ENCODE measurements at places on chromosomes 5 and 9.
A peak's percentile ranks its signal among the peaks of the same experiment; 100 is the strongest.

- DNase-seq = no peak
Observed at GRCh38 chr9:8980496-8981013, 1181.0 kb upstream of the DMAC1 start.

GRCh38 chr5:87785554-87786335, 373.0 kb upstream of the CCNH start:
- no peak for DNase-seq

DNA sequence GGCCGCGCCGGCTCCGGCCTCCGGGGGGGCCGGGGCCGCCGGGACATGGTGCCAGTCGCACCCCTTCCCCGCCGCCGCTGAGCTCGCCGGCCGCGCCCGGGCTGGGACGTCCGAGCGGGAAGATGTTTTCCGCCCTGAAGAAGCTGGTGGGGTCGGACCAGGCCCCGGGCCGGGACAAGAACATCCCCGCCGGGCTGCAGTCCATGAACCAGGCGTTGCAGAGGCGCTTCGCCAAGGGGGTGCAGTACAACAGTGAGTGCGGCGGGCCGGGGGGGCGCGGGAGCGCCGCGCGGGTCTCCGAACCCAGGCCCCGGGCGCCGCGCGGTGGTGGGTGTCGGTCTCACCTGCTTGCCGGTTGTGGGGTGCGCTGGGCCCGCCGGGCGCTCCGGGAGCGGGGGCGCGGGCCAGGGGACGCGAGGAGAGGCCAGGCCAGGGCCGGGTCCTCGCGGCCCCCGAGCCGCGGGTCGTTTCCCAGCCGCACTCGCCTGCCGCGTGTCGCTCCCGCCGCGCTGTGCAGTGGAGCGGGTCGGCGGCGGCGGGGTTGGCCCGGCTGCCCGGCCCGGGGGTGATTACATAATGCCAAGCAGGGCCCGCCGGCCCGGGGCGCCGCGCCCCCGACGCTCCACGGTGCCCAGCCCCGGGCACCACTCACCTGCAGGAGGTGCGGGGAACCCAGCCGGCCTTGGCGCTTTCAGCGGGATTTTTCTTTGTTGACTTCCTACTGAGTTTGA, 492 bp downstream of the RABL6 start:
- no peak for DNase-seq

DNA sequence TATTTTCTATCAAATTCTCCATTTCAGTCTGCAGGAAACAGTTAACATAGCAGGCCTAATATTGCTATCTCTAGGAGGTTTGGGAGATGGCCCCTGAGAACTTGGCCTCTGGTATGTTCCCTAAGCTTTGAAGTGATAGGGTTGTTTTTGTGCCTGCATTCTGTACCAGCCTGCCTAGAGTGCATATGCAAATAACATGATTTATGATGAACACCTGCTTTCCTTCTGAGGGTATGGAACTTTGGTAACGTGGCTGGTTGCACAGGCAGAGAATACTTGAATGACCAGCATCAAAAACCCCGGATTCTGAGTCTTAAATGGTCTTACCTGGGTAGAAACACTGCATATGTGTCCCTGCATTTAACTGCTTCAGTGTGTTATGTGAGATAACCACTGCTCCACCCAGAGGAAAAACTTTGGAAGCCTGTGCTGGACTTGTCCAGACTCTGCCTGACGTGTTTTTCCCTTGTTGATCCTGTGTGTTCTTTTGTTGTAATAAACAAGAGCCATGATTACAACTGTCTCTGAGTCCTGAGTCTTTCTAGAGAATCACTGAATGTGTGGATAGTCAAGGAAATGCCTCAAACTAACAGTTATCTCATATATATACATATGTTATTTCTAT, 111.3 kb upstream of the ABCA1 start:
- no peak for DNase-seq

DNA sequence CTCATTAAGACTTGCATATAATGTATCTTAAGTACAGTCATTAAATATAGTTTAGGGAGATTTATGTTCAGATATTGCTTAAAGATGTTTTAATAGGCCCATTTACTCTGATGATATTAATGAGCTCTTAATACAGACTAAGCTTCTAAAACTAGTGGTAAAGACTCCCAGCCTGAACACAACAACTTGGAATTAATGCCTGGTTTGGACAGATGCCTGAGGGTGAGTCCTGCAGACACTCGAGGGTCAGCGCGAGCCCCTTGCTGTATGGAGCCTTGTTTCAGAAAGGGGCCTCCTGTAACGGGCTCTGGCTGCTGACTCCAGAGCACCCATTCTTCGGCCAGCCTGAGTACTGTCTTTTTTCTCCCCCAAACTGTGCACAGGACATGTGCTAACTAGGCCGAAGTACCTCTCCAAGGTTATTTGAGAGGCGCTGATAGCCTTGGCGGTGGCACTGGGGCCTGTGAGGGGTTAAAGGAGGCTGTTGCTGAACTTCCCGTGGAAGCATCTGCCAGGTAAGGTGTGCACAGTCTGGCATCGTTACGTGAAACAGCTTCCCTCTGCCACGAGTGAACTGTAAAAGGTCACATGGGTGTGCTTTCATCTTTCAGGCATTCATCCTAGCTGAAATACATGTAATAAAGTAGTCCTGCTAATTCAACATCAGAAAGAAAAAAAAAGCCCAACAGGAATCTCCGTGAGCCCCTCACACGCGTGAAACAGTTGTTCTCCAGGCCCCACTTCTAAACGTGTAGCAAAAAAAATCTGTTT, 113.4 kb downstream of the MVB12B start:
- DNase-seq = no peak

DNA sequence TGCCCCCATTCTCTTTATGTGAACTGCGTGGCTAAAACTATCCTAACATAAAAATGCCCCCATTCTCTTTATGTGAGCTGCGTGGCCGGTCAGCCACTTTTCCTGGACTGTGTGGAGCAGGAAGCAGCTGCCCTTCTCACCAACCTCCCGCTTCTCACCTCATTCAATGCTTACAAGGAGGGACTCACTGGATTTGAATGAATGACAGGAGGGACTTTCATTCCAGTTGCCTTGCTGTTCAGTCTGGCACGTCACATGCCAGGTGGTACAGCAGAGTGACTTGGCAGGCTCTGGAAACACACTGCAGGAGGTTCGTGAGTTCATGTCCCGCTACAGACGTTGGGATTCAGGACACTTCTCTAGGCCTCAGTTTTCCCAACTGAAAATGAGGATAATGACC, 60.2 kb upstream of the NFIL3 start:
- DNase-seq = peak; percentile 14

DNA sequence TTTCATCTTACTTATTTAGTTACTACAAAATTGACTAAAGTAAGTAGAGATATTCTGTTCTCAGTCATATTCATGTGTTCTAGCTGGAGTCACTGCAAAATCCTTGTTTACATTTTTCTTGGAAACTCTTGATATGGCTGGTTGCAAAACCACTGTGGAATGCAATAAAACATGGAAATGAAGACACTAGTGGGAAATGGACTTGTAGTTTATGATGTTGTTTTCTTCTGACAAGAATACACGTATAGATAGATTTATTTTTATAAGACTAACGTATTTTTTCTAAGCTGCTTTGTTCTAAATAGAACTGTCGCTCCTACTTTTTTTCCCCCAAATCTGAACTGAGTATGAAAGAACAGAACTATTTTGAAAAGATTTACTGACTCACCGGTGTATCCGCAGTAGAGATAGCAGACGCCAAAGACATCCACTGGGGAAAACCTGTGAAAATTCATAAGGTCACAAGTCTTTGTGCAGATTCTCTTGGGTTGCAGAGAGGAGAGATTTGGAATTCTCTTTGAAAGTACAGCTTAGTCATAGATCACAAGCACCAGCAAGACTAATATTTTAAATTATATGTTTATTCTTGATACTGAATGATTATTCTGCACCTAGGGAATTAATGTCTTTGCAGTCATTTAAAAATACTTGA, 119.6 kb upstream of the TAF11L2 start:
- DNase-seq = no peak

DNA sequence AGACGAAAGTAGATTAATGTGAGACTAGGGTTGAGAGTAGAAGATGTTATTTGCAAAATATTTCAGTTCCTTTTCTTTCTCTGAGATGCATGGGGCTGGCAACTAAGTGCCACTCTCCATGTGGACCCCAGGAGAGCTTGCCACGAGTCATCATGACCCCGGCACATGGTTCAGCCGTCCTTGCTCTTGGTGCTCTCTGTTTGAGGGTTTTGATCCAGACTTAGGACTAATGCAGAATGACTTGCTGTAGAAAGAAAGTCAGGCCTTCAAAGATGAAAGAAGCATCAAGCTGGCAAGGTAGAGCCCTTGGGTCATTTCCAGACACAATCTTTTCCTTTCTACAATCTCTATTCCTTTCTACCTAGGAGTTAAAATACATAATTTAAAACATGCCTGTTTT, 84.7 kb downstream of the RASGRF2 start:
- no peak for DNase-seq

- DNase-seq = no peak
Observed at GRCh38 chr9:115717298-115717697, 436.3 kb upstream of the PAPPA start.

DNA sequence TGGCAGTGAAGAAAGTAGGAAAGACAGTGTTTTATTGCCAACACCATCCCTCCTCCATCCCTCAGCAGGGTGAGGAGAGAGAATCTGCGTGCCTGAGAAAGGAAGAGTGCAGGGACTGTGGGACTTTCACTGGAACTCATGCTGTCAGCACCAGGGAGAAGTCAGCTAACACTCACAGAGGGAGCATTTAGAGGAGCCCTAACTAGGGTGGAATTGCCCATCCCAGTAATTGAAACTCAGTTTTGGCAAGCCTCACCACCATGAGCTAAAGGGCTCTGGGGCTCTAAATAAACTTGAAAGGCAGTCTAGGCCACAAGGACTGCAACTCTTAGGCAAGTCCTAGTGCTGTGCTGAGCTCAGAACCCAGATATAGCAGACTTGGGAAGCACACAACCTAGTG, 622.3 kb downstream of the SEMA5A start:
- no peak for DNase-seq

GRCh38 chr9:32899761-32900160, 101.7 kb downstream of the APTX start:
- DNase-seq = no peak

DNA sequence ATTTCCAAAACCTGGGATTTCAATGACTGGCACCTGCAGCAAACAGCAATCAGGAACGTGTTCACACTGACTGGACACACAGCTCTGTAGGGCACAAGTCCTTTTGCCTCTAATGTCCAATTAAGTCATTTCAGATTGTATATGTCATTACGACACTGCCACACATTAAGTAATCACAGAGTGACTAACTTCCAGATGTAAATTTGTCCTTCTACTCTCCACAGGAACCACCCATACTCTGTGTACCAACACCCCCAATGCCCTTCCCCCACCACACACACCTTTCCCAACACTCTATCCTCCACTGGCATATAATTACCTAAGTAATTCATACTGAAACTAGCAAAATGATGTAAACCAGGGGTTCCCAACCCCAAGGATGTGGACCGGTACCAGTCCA, 30.5 kb downstream of the LARS1 start:
- DNase-seq = no peak

DNA sequence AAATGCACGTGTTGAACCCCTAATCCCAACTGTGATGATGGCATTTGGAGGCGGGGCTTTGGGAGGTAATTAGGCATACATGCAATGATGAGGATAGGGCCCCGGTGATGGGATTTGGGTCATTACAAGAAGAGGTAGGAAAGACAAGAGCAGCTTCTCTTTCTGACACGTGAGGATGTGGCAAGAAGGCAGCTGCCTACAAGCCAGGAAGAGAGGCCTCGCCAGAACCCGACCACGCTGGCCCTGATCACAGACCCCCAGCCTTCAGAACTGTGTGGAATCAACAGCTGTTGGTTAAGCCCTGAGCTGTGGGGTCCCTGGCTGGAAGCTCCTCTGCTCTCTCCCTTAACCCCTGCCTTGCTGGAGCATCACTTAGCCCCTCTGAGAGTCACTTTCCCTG, 57.5 kb downstream of the COL23A1 start:
- DNase-seq = no peak

GRCh38 chr5:42749020-42749419, 7.6 kb upstream of the CCDC152 start:
- DNase-seq = no peak
